ENCODE measurements at places on chromosomes 5 and 9.

DNA sequence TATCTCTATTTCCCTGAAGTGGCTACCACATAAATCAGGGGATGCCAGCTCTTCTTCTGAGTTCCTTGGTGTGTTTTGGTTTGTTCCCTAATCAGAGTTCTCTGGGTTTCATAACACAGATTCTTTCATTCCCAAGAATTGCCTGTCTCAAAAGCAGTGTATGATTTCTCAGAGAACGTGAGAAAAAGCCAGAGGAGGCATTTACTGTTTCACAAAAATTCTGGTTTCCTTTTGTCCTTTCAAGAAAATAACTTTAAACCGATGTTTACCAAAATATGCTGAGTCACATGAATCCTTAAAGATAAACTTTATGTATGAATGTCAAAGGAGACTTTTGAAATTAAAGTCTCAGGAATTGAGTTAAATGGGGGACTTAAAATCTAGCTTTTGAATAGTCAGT, 314.3 kb downstream of the EBF1 start:
- DNase-seq, result peak; percentile 6

DNA sequence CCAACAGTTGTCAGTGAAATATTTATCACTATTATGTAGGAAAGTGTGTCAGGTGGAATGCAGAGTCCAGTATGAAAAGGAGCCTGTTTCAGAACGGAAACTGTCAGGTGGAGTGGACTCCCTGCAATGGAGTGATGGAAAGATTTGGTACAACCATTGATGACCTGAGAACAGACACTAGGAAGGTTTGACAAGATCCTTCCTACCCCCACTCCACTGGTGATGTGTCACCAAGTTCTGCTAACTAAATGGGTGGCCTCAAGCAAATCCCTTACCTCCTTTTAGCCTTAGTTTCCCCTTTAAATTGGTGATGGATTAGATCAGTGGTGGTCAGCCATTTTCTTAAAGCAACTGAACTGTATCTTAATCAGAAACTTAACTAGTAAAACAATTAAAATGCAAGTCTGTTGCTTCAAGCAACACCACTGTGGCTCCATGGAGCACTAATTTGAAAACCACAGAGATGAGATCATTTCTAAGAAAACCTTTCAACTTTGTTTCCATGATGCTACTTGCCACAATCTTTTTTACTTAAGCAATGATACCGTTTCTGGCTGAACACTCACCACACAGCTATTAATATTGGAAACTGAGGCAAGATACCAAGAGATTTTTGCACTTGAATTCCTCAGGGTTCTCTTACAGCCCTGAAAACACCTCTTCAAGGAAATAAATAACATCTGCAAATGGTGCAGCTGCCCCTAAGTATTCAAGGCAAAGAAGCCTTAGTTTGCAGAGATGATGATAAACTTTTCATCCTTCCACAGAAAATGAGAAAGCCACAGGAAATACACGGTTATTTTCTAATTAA, 140.6 kb downstream of the ERCC6L2 start:
- DNase-seq, result no peak

DNA sequence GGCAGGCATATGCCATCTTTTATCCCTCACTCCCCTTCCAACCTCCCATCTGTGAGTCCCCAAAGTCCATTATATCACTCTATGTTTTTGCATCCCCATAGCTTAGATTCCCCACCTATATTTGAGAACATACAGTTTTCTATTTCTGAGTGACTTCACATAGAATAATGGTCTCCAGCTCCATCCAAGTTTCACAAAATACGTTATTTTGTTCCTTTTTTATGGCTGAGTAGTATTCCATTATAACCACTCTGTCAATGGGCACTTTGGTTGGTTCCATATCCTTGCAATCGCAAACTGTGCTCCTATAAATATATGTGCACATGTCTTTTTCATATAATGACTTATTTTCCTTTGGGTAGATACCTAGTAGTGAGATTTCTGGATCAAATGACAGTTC, 178.6 kb downstream of the GAS1 start:
- no peak for DNase-seq

- no peak for DNase-seq
These were observed 6.7 kb downstream of the CORO2A start for GRCh38 chr9:98185611-98186171.

DNA sequence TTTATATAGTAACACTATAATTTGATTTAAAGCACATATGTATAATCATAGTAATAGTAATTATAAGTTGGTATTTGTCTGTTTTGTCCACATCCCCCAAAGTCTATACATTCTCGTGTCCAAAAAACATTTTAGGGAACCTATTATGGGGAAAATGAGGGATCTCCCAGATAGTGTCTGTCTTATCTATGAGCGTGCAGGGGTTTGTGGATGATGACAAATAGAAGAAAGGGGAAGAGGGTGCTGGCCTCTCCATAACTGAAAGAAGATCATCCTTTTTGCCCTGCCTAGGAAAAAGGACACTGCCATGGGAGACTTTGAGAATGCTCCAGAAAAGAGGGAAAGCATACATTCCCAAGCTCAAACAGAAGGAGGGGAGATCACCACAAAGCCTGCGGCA, 45.3 kb downstream of the C5orf22 start:
- DNase-seq, result no peak

- DNase-seq, result no peak
These were observed 64.8 kb downstream of the ERP44 start for GRCh38 chr9:100033877-100034551.

- no peak for DNase-seq
These were observed 2259.5 kb upstream of the WWC1 start for GRCh38 chr5:166031926-166032325.

- peak; percentile 2 for DNase-seq
These were observed 140.3 kb downstream of the RASEF start for GRCh38 chr9:82922686-82923085.

GRCh38 chr5:35158622-35159369, 71.5 kb downstream of the PRLR start:
- no peak for DNase-seq

DNA sequence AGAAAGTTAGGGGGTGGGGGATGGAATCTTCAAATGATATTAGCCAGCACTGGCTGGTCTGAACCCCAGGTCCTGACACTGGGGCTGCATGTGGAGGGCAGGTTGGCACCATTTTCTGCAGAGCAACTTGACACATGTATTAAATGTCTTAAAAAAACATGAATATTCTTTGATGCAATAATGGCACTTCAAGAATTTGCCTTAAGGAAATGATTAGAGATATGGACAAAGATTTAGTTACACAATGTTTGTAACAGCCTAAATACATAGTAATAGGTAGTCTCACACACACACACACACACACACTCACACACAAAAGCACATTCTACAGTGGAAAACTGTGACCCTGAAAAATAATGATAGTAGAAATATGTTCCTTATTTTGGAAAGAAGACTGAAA, 3.6 kb downstream of the SVEP1 start:
- no peak for DNase-seq

DNA sequence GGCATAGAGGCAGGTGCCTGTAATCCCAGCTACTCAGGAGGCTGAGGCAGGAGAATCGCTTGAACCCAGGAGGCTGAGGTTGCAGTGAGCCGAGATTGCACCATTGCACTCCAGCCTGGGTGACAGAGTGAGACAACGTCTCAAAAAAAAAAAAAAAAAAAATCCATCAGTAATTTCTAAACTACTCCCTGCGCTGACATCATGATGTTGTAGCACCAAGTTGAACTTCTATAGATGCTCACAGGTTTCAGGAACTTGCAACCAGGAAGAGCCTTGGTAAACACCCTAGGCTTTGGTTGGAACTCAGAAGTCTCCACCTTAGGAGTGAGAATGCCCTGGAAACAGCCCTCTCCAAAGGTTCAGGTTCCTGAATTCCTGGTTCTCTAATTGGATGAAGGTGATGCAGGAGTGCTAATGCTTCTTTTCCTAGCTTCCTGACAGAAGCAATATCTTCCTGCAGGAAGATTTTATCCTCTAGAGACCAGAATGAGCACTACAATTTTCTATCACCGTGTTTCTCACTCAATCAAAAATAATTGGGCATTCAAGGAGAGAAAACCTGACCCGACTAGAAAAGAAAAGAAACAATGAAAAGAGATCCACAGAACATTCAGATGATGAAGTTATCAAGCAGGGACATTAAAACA, 469.6 kb downstream of the GADD45G start:
- DNase-seq, result no peak

- DNase-seq, result peak; percentile 43
These were observed 97.4 kb downstream of the TMC1 start for GRCh38 chr9:72618811-72619210.

- peak; percentile 92 for DNase-seq
These were observed 68.8 kb downstream of the KIF4B start for GRCh38 chr5:155082401-155082800.

DNA sequence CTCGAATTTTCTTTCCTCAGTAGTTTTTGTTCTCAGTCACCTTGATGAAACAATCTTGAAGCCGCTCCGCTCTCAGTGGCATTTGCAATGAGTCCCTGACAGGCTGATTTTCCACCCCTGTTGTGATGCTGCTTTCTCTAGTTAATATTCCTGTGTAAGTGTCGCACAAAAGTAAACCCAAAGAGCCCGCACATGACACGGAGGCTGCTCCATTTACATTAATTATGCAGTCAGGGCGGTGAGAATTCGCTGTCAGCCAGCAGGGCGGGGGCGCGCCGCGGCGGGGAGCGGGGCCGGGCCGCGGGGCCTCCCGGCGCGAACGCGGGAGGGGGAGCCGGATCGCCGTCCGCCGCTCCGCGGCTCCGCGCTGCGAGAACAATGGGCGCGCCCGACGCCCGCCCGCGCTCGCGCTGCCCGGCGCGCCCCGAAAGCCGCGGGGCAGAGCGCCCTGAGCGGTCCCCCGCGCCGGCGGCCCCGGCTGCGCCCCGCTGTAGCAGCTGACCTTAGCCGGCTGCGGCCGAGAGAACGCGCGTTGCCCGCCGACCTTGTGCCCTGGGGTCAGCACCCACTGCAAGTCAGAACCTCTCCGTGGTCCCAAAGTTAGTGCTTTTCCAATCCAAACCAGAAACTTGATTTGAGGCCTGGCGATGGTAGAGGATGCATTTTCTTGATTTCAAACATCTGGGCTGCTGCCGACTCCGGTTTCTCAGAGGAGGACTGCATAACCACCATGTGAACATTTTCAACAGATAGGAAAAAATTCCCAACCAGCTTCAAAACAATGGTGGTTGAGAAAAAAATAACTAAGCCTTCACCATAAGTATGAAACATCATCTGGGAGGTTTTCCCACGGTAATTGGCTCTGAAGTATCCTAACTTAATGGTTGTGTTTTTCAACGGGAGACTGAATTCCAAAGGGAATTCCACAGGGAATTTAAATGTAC, 142.6 kb downstream of the PBX3 start:
- DNase-seq, result peak; percentile 67

- no peak for DNase-seq
These were observed 23.6 kb upstream of the CCDC112 start for GRCh38 chr5:115320006-115320405.

DNA sequence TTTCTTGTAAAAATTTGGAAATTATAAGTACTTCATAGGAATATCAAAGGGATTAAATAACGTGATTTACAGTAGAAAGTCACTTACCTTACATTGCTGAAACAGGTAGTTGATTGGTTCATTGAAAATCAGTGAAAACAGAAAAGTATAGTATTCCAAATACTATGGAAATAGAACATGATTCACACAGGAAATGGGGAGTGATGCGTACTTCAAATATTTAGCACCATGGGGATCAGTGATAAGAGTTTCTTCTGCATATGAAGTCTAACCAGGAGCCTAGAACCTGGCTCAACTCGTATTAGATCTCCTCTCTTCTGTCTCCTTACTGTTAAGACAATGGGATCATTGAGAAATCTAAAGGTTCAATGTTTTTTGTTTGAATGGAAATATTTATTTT, 133.3 kb downstream of the FAM174A start:
- DNase-seq, result peak; percentile 56

- no peak for DNase-seq
These were observed 36.8 kb upstream of the C5orf58 start for GRCh38 chr5:170195961-170196360.

DNA sequence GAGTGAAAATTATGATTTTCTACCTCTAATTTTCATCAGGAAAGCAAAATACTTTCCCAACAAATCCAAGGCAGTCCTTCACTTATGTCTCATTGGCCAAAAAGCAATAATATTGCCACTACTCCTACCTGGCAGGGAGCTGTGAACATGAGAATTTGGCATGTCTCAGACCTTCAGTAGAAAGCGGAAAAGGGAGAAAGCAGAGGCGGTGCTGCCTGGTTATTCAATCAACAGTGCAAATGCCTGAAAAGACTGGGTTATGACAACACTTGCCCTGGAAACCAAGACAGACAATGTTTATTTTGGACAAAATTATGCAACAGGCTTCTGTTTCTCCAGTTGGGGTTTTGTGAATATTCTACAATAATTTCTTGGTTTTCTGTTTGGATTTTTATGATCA, 194.4 kb downstream of the TAF11L14 start:
- DNase-seq, result peak; percentile 33

DNA sequence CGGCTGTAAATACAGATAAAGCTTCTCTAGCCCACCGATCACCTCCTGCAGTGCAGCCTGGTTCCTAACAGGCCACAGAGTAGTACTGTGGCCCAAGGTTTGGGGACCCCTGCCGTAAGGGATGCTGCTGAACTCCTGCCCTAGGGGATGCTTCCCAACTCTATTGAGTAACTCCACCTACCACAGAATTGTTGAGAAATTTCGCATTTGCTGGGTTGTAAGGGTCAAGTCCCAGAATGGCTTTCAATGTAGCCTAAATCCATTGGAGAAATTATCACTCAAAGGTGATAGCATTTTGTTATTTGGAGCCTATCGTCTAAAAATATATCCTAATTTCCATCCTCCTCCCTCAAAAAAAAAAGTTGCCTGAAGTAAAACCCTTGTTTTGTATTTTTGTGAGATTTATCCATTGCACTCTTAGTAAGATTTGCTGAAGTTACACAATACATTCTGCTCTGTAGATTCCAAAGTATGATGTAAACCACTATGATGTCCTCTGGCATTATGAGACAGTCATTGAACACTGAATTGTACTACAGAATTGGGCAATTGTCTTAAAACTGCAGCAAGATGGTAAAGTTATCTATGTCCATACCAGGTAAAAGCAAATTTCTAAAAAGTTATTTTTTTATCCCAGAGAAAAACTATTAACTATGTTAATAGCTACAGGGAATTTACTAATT, 14.0 kb downstream of the ACTBL2 start:
- DNase-seq, result peak; percentile 22

DNA sequence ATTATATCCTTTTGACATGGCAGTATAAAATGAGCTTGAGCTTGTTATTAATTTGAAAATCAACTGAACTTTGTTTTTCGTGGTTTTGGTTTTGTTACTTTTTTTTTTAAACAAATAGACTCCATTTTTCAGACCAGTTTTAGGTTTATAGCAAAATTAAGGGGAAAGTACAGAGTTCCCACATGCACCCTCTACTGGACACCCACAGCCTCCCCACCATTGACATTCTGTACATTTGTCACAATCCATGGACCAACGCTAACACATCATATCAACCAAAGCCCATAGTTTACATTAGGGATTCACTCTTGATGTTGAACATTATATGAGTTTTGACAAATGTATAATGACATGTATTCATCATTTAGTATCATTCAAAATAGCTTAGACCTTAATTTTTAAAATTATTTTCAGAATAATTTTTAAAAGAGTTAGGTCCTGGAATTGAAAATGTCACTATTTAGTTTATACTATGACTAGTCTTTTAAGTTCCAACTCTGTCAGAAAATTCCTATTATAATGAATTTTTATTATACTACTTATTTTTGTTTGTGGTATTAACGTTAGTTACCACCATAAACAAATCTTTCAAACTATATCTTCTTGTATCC, 35.3 kb upstream of the JMY start:
- peak; percentile 16 for DNase-seq

All from fibroblast of skin of back (primary cell).